Fibroblast of skin of abdomen (primary cell): ENCODE measurements at places on chromosomes 1 and 21.

- DNase-seq, result no peak
Observed at GRCh38 chr1:179545321-179545720, 30.4 kb downstream of the NPHS2 start.

DNA sequence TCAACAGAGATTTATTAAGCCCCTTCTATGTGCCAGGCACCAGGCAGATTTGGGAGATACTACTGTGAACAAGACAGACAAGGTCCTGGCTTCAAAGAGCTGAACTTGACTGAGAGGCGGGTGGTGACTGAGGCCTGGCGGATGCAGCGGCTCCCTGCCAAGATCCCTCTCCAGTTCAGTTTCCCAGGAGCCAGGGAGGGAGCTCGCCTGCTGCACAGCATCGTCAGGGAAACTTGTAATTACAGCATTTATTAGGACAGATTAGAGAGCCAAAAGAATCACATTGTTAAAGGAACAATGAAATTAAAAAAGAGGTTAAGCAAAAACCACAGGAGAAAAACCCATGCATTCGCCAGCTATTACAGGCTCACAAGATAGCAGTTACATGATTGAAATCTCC is 55.3 kb downstream of the ETS2 start:
- DNase-seq, result peak; percentile 35

GRCh38 chr1:83854456-83854855 is 144.5 kb downstream of the TTLL7 start:
- DNase-seq, result no peak

DNA sequence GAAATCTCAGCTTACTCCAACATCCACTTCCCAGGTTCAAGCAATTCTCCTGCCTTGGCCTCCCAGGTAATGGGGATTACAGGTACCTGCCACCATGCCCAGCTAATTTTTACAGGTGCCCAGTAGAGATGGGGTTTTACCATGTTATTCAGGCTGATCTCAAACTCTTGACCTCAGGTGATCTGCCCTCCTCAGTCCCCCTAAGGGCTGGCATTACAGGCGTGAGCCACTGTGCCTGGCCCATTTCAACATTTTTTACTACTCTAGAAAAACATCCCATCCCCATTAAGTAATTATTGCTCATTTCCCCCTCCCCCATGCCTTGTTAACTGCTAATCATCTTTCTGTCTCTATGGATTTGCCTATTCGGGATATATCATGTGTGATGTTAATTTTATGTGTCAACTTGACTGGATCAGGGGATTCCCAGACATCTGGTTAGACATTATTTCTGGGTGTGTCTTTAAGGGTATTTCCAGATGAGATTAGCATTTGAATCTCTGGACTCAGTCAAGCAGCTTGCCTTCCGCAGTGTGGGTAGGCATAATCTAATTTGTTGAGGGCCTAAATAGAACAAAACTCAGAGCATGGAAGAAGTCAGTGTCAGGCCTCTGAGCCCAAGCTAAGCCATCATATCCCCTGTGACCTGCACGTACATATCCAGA is 33.0 kb upstream of the ZBTB8B start:
- DNase-seq, result no peak

- no peak for DNase-seq
Observed at GRCh38 chr1:73909043-73909562, 288.9 kb downstream of the LRRIQ3 start.

GRCh38 chr1:181423301-181423918 is 59.9 kb upstream of the CACNA1E start:
- DNase-seq, result no peak

DNA sequence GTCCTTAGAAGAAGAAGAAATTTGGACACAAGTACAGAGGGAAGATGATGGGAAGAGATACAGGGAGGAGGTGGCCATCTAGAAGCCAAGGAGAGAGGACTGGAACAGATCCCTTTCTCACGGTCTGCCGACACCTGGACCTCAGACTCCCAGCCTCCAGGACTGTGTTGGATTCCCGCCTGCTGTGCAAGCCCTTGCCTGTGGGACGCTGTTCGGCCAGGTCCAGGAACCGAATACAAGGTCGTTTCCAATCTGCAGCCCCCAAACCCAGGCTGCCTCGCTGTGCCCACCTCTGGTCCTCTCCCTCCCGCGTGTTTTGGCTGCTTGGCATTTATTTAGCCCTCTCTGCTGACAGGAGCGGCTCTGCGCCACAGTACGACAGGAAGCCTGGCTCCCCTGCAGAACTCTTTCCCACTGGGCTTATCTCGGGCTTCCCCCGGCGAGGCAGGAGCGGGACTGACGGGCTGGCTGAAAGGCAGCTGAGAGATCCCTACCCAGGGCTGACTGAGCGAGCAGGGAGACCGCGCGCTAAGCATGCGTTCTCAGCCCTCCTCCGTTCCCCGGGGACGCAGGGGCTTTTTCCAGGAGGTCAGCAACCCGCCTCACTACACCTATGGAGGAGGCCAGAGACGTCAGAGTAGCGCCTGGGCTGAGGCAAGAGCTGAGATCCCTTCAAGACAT is 238.4 kb downstream of the TNR start:
- no peak for DNase-seq

DNA sequence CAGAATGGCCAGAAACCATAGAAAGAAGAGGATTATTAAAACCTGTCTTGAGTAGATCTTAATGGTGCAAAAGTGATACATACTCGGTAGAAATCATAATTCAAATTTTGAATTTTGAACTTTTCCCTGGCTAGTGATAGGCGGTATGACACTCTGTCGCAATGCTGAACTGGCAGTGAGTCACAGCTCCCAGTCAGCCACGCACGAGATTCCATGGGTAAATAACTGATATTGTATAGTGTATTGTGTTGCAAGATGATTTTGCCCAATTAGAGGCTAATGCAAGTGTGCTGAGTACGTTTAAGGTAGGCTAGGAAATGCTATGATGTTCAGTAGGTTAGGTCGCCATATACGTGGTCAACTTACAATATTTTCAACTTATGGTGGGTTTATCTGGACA is 207.0 kb downstream of the SIPA1L2 start:
- no peak for DNase-seq

DNA sequence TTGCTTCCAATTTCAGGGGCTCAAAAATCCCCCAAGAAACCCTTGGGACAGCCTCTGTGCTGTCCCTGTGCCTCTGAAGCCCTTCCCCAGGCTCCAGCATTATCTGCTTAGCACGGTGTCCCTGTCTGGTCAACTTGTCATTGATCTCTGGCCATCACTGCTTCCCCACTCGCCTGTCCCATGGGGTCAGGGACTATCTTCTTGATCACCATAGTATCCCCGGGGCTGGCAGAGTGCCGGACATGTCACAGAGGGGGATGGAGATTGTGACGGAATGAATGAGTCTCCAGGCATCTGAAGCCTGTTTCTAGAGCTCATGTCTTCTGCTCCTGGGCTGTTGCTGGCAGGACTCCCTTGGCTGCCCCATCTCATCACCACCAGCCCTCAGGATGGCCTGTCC is 99.4 kb upstream of the VAMP3 start:
- no peak for DNase-seq

- no peak for DNase-seq
Observed at GRCh38 chr1:2584686-2585317, 1.8 kb upstream of the PRXL2B start.

DNA sequence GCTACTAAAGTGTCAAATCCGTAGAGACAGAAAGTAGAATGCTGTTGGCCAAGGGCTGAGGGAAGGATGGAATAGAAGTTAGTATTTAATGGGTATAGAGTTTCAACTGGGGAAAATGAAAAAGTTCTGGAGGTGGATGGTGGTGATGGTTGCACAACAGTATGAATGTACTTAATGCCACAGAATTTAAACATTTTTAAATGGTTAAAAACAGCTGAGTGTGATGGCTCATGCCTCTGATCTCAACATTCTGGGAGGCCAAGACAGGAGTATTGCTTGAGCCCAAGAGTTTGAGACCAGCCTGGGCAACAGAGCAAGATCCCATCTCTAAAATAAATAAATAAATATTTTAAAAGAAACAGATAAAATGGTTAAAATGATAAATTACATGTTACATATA is 44.5 kb downstream of the PIK3R3 start:
- peak; percentile 28 for DNase-seq

GRCh38 chr1:98044766-98045165 is 123.9 kb upstream of the DPYD start:
- no peak for DNase-seq

GRCh38 chr1:177423090-177423489 is 252.3 kb downstream of the BRINP2 start:
- DNase-seq, result no peak

DNA sequence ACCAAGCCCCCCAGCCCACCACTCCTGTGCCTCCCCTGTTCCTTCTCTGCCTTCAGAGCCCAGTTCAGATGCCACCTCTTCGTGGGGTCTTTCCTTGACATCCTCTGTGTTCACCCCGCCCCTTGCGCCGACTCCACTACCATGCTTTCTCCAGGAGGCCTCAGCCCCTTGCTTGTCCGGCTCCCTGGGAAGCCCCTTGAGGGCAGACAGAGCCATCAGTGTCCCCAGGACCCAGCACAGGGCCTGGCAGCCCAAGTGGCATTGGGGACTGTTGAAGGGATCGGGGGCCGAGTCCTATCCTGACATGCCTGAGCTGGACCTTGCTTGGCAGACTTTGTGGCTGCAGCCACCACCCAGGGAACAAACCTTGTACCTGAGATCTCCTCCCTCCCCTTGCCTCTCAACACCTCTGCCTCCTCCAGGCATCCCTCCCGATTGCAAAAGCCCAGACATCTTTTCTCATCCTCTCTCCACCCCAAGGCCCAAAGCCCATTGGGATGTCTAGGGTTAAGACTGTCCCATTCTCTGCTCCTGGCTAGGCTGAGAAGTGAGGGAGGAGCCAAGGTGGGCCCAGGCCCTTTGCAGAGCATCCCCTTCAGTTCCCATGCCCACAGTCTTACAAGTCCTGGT is 3.4 kb downstream of the CLDN19 start:
- no peak for DNase-seq

- DNase-seq, result peak; percentile 48
Observed at GRCh38 chr1:208132287-208132882, 111.8 kb downstream of the PLXNA2 start.

DNA sequence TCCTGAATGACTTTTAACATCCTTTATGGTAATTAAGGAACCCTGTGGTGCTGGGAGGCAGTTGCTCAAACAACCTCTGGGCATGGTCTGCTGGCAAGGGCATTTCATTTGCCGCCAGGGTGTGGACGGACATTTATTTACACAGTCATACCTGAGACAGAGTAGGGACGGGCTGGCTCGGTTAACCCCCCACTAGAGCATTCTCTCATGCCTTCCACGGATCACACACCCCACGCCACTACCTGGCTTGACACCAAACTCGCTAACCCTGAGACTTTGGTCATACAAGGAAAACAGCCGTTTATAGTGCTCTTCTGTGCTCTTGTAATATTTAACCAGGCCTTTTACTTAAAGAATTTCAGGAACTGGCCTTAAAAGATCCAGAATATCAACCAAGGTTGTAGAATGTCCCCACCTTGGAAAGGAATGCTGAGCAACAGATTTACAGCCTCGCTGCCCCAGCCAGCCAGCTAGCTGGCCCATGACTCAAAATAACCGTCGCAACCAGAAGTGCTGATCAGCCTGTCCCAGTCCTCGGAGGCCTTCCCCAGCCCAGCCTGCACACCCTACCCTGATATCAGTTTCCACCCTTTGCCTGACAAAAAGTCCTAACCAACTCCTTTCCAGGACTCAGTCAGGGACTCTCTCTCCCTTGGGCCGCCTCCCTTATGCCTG is 6.5 kb upstream of the PDXK start:
- DNase-seq, result peak; percentile 72

GRCh38 chr1:168421399-168422004 is 122.3 kb downstream of the XCL2 start:
- no peak for DNase-seq

DNA sequence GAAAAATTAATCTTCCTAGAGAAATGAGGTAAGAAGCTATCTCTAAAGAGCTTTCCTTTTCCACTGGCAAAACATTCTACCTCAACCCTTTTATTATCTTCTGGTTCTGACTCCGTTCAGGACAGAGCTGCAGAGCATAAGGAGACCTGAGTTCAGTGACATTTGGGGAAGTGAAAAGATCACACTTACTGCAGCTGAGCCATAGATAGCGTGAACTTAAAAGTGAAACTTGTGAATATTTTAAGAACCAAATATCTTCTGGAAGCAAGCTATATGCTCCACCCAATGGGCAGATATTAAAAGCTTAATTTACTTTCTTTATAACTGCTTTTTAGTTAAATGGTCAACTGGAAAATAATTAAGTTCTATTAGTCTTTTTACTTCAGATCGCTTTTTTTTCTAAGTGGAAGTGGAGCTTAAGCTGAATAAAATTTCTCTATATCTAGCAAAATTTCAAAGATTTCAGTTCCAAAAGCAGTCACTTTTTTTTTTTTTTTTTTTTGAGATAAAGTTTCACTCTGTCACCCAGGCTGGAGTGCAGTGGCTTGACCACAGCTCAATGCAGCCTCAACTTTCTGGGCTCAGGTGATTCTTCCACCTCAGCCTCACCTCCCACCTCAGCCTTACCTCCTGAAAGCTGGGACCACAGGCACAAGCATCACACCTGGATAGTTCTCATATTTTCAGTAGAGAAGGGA is 11.9 kb downstream of the PTPN22 start:
- DNase-seq, result no peak

- no peak for DNase-seq
Observed at GRCh38 chr1:245486775-245487470, 332.1 kb downstream of the KIF26B start.

DNA sequence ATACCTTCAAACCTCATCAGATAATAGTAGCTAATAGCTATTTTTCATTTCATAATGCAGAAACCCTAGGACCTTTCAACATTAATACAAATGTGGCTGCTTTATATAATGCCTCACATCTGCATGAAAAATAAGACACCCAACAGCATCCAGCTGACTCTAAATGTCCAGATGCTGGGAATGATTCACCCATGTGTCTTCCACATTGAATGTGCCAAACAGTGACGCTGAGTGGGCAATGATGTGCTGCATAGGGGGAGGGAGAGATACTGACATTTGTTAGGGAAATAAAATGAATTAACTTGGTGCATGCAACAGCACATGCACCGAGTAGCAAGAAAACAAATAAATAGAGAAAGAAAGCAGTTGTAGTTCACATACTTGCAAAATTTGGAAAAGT is 199.3 kb downstream of the DSCAM start:
- peak; percentile 47 for DNase-seq

DNA sequence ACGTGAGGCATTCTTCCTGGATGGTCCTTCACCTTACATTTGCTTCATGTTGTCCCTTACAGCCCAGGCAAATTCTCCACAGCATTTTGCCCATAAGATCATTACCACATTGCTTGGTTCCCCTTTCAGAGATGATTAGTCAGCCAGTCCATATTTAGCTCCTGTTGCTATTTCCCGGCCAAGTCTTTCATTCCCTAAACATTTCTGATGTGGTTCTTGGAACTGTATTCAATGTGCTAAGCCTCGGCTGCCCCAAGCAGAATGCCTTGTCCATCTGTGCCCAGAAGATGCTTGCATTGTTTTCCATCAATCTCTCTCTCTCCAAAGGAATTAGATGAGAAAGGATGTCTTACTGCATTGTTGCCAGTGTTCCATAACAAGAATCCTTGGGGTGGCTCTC is 420.9 kb upstream of the CAMK1G start:
- no peak for DNase-seq
